Effector CD8-positive, alpha-beta T cell (primary cell): ENCODE measurements at places on chromosomes 12 and 14.

DNA sequence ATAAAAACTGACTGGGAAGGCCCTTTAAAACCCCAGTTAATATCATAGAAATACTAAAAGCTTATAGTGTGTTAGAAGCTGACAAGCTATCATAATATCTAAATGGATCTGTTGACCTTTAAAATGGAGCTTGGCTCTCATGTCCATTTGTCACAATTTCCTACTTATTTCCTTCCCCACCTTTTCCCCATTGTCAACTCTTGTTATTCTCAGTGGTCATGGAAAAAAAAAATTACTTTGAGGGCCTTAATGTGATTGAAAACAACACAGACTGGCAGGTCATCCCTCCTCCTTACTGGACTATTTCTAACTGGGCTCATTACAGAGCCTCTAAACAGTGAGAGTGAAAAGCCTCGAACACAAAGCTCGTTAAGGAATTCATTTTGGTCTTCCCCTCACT lies 13.7 kb upstream of the WNK1 start:
- DNase-seq = no peak

- no peak for DNase-seq
Measured at GRCh38 chr14:35435177-35435576, 30.6 kb upstream of the NFKBIA start.

- DNase-seq = no peak
Measured at GRCh38 chr12:4771960-4772566, 51.9 kb downstream of the GALNT8 start.

GRCh38 chr14:61672796-61673195 lies 22.5 kb upstream of the HIF1A start:
- no peak for DNase-seq

- DNase-seq = no peak
Measured at GRCh38 chr14:102909462-102909861, 13.0 kb upstream of the AMN start.

GRCh38 chr12:12470751-12471306 lies 91.8 kb downstream of the DUSP16 start:
- DNase-seq = no peak

DNA sequence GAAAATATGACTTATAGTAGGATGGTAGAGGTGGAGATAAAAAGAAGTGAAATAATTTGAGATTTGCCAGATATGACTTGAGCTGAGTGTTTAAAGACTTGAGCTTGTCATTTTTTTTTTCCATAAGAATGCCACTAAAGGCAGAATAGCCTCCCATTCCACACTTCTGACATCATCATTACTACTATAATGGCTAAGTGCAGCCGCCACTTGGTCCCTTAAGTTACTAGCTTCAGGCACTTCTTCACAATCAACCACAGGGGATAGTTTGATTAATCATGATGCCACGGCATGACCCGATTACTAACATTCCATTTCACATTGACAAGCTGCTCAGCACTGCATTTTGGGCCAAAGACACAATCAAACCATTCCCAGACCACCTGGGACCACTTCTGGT lies 127.9 kb downstream of the EFCAB11 start:
- DNase-seq = no peak

DNA sequence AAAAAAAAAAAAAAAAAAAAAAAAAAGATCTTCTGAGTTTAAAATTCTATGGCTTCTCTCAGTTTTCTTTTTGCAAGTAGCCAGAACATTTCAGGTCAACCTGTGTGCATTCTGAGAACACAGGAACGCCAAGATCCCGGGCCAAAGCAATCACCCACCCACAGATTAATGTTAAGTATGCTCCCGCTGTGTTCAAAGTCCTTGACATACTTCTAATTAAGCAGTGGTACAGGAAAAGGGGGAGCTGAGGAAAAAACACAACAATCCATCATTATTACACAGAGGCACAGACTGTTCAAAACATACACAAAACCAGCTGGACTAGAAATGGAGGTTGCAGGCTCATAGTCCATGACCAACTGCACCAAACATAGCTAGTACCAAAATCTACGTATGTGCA lies 2.8 kb downstream of the FBXO21 start:
- no peak for DNase-seq

- no peak for DNase-seq
Measured at GRCh38 chr12:93109551-93110203, 180.6 kb upstream of the EEA1 start.

- DNase-seq = no peak
Measured at GRCh38 chr12:111840807-111841206, 1.2 kb upstream of the MAPKAPK5 start.

DNA sequence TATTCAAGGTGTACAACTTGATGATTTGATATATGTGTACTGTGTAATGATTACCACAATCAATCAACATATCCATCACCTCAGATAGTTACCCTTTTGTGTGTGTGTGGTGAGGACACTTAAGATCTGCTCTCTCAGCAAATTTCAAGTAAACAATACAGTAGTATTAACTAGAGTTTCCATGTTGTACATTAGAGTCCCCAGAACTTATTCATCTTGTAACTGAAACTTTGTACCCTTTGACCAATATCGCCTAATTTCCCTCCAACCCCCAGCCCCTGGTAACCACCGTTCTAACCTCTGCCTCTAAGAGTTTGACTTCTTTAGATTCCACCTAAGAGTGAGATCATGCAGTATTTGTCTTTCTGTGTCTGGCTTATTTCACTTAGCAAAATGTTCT lies 12.1 kb downstream of the ADCK1 start:
- no peak for DNase-seq

DNA sequence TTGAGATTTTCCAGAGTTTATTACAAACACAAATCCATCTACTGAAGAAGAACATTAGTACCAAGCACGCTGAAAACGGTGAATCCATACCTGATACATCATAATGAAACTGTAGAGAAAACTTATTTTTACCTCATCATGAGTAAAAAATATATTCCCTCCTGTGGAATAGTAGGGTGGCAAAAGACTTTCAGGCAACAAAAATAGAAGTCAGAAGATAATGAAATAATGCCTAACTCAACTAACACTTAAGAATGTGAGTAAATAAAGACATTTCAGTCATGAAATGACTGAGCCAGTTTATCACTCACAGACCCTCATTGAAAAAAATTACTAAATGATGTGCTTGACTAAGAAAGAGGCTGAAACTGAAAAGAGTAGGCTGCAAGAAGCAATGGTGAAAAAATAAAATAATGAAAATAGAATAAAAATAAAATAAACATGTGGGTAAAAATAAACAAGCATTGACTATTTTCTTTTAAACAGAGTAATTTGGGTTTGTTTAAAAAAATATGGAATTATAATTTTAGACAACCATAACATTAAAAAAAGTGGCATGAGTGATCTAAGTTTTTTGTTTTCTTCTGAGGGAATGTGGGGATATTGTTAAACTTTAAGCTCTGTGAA lies 148.6 kb downstream of the ASCL1 start:
- DNase-seq = no peak
